HepG2 (cell line): ENCODE measurements at places on chromosomes 7 and 10.

GRCh38 chr7:97075928-97076327 is 41.6 kb upstream of the SDHAF3 start:
- DNase-seq = peak; percentile 25

DNA sequence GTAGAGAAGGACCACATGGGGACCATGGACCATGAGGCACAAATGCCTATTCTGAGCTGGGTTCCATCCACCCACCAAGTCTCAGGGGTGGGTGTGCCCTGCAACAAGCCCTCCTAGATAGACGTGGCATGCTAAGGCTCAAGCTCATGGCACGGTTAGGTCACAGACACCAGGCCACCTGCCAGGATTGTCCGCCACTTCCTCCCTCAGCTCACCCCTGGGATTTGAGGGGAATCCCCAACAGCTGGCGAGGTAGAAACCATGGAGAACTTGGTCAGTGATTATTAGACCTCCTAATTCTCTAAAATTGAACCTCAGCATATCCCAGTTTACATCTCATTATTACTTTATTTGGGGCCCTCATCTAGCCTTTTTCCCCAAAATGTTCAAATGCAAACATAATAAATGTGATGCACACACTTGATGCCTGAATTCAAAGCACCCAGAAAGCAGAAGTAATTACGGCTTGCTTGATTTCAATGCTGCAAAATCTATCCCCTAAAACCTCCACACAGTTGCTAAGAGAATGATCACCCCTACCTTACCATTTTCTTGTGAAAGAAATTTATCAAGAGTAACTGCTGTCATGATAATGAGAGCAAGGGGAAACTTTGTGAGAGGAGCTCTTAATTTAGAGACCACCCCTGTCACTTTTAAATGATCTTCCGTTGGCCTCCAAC is 366.6 kb upstream of the PFKP start:
- DNase-seq = no peak

DNA sequence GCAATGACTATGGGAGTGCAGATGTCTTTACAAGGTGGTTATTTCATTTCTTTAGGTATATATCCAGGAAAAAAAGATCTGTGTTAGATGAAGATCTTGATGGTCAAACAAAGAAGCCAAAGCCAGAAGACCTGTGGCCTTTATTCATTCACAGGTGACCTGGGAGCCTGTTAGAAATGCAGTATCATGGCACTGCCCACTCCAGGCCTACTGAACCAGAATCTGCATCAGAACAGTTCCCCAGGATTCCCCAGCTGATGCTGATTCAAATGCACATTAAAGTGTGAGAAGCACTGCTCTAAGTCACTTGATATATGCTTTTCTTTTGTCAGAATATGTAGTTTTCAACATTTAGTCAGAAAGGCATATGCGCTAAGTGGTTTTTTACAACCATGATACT is 251.1 kb downstream of the IPMK start:
- no peak for DNase-seq

DNA sequence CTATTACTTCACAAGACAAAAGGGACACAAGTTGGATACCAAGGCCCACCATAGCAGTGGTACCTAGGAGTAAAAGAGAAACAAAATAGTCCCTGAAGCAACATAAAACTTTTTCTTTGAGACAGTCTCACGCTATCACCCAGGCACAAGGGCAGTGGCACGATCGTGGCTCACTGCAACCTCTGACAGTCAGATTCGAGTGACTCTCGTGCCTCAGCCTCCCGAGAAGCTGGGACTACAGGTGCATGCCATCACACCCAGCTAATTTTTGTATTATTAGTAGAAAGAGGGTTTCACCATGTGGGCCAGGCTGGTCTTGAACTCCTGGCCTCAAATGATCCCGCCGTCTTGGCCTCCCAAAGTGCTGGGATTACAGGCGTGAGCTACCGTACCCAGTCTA is 59.0 kb upstream of the KCNMA1 start:
- DNase-seq = no peak

DNA sequence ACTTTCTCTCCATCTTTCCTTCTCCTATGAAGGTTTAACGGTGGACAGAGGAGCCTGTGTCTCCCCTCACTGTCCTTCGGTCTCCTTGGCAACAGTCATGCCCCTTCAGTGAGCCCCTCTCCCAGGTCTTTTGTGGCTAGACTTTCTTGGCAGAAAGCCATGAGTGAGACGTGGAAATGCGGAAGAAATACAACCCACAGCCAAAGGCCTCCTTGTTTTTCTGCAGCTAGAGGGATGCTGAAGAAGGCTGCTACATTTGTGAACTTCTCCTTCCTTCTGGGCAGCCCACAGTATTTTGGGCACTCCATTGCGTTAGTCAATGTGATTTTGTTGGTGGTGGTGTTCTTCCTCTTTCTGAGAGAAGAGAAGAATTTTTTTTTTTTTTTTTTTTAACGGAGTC is 333.7 kb upstream of the PODXL start:
- no peak for DNase-seq

DNA sequence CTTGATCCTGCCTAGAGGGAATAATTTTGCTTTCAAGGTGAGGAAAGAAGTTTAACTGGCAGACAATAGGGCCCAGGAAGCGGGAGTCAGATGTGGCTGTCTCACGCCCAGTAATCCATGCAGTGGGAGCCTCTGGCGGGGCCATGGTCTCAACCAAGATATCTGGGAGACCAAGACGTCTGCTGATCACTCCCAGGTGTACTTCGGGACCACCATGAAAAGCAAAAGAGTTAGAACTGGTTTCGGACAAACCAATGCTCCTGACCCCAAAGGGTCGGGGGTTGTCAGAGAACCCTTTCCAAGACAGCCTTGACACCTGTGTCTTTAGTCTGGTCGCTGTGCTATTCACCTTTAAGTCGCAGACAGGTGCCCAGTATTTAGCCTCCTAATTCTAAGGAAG is 256.9 kb upstream of the MBL2 start:
- no peak for DNase-seq

- DNase-seq = no peak
Measured at GRCh38 chr10:65701168-65701776, 1224.6 kb upstream of the LRRTM3 start.

DNA sequence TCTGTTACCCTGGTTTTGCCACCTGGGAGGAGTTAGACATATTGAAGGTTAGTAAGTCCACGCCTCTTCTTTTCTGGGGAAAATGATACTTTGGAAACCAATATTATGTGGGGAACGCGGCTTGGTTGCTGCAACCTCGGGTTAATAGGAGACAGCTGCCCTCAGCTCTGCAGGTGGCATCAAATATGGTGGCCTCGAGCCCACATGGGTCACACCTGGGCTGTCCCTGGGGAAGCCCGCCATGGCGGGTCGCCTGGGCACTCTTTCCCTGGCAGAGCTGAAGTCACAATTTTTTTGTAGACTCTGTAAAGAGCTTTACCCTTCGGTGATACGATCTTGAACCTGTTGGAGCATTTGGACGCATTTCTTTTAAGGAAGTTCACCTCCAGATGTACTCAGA is 2.5 kb downstream of the PFKP start:
- no peak for DNase-seq

- DNase-seq = no peak
Measured at GRCh38 chr7:33554576-33554975, 350.8 kb upstream of the BMPER start.

DNA sequence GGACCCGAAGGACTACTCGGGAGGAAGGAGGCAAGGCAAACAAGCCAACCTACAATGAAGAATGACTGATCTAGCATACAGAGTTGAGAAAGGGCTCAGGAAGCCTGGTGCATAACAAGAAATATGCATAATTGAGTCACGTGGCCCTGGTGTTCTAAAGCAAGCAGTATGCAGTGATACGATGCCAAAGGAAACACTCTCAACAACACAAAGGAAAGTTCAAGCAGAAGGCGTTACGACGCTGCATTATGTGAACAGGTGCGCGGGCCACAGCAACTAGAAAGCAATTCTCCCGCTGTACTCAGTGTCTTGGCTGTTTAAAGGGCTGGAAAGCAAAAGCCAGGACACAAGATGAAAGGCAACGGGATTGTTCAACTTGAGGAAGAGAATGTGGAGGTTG is 100.8 kb downstream of the PRTFDC1 start:
- DNase-seq = no peak

- peak; percentile 74 for DNase-seq
Measured at GRCh38 chr10:38143587-38143986, 49.5 kb downstream of the ZNF37A start.

- DNase-seq = no peak
Measured at GRCh38 chr10:4514445-4515108, 311.4 kb upstream of the AKR1E2 start.

DNA sequence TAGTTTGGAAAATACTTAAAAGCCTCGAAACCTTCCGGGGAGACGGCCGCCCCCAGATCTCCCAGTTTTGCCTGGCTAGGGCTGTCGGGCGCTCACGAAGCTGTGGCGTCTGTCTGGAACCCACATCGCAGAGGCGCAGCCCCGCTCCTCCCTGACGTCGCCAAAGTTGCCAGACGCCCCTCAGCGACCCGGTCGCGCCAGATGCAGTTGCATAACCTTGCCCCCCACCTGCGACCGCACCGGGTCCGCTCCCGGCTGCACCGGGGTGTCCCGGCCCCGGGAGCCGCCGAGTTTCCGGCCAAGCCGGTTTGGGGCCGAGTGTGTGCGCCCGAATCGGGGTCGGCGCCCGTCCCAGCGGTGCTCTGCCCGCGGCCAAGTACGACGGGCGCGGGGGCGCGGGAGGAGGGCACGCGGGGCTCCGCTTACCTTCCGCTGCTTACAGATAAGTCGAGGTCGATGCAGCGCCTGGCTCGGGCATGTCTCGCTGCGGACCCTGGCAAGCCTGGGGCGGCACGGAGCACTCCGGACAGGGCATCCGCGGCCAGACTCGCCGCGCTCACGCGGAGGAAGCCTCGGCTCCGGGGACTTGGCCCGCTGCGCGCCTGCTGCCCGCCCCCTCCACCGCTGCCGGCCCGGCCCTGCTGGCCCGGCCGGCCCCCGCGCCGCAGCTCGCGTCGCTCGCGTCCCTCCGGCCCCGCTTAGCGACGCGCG is 665 bp downstream of the INSYN2A start:
- DNase-seq = no peak

DNA sequence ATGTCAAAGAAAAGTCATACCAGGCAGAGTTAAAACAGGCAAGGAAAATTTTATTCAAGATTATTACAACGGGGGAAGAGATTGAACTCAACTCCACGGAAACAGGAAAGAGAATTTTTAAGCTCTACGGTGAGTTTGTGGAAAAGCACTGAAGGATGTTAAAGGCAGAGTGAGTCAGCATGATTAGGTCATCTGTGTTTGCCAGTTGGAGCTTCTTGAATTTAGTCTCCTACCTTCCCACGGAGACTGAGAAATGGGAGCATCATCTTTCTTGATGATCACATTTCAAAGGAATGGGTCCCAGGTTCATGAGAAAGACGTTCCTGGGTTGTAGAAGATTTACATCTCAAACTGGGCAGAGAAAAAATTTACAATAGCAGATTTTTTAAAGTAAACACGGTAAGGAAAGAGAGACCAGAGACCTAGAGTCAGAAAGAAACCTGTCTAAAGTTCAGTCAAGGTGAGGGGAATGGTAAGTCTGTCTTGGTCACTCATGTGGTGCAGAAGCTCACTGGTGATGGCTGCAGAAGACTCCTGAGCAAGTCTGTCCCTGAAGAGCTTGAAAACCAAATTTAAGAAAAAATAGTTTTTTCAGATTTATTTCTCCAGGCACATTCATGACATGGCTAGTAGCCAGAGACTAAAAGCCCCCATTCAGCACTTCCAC is 516.9 kb upstream of the LRRN3 start:
- DNase-seq = peak; percentile 10

DNA sequence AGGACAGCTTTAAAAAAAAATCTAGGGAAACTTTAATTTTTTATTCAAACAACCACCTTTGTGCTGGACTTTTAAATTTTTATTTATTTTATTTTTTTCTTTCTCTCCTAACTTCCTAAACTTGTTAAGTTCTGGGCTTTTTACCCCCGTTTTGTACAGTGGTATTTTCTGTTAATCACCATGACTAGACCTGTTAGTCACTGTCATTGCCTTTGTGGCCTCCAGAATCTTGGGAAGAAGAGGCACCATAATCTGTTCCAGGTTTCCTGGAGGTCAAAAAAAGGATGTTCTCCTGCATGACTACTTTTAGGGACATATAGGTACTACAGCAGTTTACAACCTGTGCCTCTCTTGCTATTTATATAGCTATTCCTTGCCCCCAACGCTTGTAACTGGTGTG is 31.1 kb upstream of the DDX50 start:
- no peak for DNase-seq

- no peak for DNase-seq
Measured at GRCh38 chr7:47031786-47032535, 550.0 kb downstream of the TNS3 start.

DNA sequence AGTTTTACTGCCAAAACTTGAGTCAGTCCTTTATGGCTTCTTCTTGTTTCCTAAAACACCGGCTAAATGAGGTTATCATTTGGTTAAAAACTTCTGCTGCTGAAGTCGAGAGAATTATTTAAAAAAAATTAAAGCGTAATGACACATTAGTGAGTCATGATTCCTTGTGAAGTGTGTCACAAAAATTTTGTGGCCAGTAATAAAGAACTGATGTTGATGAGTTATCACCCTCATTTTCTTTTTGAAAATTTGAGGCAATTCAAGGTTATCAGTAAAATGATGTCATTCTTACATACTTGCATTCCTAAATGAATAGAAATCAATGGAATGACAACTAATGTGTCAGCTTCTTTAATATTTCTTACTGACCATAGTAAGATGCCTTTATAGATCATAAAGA is 427.4 kb downstream of the SORCS3 start:
- DNase-seq = no peak

GRCh38 chr7:2945171-2945570 is 98.5 kb downstream of the CARD11 start:
- no peak for DNase-seq

DNA sequence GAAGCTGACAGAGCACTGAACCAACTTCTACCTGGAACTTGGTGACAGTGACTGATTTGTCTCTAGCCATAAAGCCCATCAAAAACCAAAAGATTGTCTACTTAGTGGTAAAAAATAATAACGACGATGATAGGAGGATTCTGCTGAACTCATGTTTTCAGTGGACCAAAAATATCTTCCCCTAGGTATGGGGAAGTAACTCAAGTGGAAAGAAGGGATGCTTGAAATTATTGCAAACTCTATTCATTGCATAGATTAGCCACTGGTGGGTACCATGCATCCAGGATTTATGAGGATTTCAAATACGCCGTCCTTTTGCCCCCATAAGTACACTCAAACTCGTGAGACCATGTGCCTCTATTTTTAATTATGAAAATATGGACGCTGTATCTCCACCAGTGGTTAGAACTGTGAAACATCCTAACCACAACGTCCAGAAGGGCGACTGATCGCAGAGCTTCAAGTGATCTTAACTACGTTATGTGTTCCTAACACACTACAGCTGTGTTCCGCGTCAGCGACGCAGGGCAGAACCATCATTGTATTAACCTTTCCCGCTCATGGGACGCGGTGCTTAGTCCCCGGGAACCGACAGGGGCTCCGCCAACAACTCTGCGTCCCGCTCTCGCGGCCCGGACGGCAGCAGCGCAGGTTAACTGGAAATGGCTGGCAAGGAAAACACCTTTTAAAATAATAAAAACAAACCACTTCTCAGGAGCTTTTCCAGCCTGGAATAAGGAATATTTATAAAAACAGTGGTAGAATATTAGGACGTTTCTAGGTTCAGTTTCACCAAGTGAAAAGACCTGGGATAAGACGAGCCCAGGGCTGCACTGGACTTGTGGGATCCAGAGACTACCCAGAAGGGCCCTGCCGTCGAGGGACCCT is 776 bp downstream of the PEX1 start:
- peak; percentile 62 for DNase-seq

GRCh38 chr10:80477813-80478212 is 23.7 kb downstream of the TSPAN14 start:
- no peak for DNase-seq
